Anterior cingulate cortex (tissue), 58 donors: ENCODE measurements at places on chromosomes 4 and X.

- DNase-seq, result no peak
Observed at GRCh38 chr4:73193155-73193554, 65.4 kb downstream of the ANKRD17 start.

DNA sequence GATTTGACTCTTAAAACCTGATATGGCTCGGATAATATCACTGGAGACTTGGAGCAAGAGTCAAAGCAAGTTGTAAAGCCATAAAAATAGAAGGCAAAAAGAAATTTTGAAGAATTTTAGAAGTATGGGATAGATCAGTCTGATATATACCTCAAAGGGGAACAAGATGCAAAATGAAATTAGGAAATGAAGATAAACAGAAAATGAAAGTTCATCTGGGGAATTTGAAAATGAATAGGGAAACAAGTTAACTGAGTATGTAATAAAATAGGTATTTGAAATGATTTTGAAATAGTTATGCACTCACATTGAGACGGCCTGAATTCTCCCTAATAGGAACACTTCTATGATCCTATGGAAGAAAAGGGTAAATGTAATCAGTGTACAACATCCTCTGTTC is 5.7 kb downstream of the CYP2U1 start:
- DNase-seq, result no peak

GRCh38 chr4:136097676-136098075 is 1434.6 kb downstream of the PCDH18 start:
- DNase-seq, result no peak

DNA sequence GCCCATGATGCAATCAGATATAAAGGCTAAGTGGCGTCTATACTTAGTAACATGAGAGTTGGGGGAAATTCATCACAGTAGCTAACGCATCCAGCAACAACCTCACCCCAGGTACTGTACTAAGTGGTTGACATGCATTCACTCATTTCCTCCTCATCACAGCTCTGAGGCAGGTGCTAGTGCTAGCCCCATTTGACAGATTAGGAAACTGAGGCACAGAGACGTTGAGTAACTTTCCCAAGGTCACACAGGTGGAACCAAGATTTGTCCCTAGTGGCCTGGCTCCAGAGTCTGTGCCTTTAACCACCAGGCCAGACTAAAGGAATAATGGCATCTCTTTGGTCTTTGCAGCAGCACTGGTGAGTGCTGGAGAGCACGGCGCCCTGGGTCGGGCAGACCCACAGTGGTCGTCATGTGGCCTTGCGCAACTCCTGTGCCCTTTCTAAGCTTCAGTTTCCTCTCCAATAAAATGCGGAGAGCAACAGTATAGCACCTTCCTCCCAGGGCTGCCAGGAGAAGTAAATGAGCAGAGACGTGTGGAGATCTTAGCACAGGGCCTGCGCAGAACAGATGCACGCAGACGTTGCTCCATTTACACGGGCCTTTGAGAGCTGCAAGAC is 186.4 kb downstream of the BCOR start:
- no peak for DNase-seq

- no peak for DNase-seq
Observed at GRCh38 chr4:102663073-102663472, 97.7 kb downstream of the MANBA start.

DNA sequence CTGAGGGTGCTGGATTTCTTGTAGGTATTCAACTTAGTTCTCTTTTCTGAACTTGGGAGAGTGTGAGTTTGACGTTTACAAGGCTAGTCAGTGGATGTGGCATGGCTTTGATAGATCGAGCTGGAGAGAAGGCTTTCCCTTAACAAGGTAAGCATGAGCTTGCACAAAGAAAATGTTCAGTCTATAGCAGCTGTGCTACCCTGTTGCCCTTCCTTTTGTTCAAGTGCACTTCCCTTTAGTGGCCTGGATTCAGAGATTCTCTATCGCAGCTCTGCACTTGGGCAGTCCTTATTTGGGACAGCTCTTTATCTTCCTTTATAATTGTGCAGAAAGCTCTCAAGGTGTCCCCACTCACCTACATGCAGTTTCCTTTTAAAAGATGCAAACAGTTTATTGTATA is 198.0 kb downstream of the ARHGAP24 start:
- DNase-seq, result no peak

DNA sequence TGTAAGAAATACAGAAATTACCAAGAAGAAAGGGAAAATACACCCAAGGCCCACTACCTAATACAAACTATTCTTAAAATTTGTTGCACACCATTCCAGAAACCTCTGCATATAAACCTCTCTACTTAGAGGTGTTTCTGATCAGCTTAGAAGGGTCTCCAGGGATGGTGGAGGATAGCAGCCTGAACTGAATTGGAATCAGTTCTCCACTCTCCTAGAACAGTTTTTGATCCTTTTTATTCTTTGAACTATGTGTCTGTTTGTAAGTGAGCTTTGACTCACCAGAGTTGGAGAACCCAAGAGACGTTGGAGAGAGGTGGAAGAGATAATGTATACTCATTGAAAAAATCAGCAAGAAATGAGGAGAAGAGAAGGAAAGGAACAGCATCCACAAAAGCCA is 96.6 kb upstream of the OTUD4 start:
- no peak for DNase-seq

GRCh38 chr4:169175035-169175434 is 95.7 kb downstream of the SH3RF1 start:
- DNase-seq, result no peak

- no peak for DNase-seq
Observed at GRCh38 chr4:46316215-46316614, 73.7 kb downstream of the GABRA2 start.

GRCh38 chr4:125961626-125962025 is 646.9 kb downstream of the FAT4 start:
- DNase-seq, result no peak

DNA sequence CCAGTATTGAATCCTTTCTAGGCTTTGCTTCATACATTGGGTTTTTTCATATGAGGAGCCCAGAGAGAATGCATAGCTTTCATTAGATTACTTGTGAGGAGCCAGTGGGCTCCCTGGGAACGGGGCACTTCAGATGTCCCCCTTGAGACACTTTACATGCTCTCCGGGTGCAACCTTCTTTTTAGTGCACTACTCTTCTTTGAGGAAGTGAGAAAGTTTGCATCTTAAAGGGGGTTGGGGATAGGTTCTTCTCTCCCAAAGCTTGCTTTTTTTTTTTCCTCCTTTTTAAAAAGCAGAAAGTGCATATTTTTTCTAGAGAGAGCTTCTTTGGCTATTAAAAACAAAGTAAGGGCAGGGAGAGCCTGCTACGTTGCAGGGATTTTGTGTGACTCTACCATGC is 4.3 kb downstream of the HADH start:
- no peak for DNase-seq

- DNase-seq, result no peak
Observed at GRCh38 chrX:107029752-107030151, 29.7 kb upstream of the MORC4 start.

DNA sequence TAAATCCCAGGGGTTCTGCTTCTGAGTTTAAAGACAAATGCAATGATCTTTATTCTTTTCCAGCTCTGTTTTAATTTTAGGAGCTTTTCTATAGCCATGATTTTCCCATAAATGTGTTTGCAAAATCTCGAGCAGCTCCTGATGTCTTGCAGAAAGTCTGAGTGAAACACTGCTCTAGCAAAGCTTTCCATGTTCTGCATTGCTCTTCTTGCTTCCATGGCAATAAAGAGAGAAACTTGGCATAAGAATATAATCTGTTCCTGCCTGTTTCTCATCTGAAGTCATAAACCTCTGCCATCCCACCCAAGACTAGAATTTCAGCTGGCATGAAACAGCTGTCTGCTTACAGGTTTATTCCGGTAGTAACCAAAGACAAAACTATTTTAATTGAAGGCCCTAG is 254.5 kb downstream of the SPRY1 start:
- DNase-seq, result no peak

DNA sequence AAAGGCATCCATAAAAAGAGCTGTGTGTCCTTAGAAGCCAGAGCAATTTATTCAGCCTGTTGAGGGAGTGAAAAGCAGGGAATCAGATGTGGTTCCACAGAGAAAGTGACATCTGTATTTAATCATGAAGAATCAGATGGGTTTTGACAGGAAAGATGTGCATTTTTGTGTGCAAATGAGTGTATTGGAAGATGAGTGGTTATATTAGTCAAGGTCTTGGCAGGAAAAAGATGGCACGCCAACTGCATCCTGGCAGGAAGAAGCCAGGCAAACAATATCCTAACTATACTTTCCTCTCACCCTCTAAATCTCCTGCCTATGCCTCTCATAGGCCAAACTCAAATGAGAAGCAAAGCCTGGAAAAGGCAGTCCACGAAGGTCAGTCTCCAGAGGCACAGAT is 59.1 kb downstream of the SCFD2 start:
- no peak for DNase-seq
